ENCODE measurements at places on chromosomes 1 and 21.

GRCh38 chr1:115210302-115210711 is 121.0 kb upstream of the TSPAN2 start:
- no peak for DNase-seq

- no peak for DNase-seq
Observed at GRCh38 chr1:216015116-216015515, 408.1 kb downstream of the USH2A start.

DNA sequence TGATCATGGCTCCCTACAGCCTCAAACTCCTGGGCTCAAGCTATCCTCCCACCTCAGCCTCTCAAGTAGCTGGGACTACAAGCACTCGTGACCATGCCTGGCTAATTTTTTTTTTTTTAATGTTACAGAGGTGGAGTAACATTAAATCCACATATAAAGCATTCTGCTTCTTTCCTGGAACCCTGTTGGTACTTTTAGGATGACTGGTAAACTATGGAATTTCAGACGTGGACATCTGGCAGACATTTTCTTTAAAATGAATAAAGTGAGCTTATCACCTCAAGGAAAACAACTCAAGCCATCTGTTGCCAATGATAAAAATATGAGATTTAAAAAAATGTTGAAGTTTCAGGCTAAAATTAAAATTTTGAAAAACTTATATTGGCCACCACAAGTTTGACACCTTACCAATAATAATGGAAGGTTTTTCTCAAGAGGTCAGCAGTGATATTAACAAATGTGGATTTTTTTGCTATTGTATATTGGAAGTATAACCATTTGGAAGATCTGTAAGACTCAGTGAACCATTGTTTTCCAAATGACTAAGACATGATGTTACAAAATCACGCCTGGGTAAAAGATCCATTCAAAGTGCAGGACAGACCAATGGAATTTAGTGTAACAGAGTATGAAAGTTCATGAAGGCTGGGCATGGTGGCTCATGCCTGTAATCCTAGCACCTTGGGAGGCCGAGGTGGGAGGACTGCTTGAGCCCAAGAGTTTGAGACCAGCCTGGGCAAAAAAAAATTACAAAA is 52.7 kb upstream of the EIF4G3 start:
- no peak for DNase-seq

DNA sequence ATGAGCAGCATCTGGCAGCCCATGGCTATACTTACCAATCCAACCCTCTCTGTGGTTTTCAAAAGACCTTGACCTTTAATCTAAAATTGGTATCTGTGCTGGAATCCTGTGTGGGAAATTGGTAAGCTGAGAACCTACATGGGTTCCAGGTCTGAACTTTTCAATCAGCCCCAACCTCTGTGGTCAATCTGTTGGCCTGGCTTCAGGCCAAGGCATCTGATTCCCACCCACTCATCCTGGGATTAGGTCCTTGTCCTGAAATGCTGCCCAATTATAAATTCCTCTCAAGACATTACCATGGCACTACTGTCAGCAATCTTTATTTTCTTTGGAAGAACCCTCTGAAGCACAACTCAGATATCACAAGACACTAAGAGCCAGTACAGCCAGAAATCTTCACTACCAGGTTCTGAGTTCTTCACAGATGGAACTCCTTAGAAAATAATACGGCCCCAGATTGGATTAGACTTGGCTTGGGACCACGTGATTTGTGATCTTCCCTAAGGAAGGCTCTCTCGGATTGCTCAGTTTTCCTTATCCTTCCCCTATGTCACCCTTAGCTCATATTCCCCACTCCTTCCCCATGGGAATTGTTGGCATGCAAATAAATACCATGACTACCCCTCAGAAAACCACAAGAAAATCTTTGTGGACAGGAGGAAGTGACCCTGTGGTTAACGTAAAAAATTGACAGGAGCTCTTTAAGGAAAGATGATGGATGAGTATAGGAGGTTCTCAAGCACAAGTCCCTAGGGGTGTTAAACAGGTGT is 207.9 kb upstream of the ST6GALNAC5 start:
- no peak for DNase-seq

GRCh38 chr1:159804924-159805323 is 2.8 kb downstream of the FCRL6 start:
- no peak for DNase-seq

DNA sequence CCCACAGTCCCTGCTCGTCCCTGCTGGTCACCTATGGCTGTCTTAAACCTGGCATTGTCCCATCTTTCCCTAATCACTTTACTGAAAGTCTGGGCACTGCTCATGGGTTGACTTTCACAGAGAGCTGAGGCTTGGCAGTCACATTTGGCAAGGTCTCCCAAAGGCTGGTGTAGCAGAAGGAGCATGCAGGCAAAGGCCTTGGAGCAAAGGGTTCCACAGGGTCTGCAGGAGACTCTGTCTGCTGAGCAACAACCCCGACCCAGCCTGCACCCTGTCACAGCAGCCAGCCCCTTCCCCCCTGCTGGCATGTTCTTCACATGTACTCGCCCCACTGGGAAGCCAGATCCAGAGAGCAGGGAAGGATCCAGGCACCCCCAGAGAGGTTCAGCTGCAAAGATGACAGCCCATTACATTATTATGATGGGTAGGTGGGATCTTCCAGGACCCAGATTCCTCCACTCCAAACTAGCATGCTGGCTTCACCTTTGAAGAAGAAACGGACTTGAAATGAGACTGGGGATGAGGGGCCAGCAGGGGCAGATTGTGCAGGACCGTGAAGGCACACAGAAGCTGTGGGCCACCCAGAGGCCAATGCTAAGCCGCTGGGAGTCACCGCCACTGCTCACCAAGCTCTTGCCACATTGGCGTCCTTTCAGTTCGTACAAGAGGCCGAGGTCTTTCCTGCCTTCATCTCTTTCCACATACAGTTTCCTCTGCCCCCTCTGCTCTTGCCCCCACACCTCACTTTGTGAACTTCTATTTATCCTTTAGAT is 14.2 kb upstream of the TMEM125 start:
- no peak for DNase-seq

DNA sequence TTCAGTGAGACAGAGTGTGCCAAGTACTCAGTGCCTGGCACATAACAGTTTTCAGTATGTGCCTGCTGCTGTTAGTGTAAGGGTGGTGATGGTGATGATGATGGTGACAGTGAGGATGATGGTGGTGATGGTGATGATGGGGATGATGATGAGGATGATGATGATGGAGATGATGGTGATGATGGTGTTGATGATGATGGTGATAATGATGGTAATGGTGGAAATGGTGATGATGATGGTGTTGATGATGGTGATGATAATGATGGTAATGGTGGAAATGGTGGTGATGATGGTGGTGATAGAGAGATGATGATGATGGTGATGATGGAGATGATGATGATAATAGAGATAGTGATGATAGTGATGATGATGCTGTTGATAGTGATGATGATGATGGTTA is 62.0 kb downstream of the AJAP1 start:
- no peak for DNase-seq

GRCh38 chr1:79204779-79205479 is 198.4 kb upstream of the ADGRL4 start:
- no peak for DNase-seq

DNA sequence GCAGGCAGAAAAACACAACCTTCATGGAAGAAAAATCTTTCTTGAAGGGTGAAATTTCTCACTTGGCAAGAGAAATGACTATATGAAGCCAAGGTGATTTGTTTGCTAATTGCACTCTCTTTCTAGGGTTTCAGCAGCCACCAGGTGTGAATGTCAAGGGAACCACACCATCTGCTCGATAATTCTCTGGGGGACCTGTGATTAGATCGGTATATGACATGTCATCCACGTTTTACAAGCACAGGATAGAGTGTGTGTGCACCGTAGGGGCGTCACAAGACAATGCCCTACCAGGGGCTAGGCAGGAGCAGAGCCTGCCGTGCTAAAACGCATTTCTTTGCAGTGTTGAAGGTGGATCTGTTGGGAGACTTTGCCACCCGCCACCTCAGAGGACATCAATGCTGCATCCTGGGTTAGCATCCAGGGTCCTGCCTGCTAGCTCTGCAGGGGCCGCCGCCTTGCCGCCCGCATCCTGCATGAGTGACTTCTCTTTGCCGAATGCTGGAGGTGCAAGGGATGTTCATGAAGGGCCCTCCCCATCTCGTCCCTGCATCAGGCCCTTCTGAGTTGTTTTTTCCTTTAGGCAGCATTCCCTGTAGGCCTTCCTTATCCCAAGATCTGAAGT is 37.8 kb upstream of the CCSAP start:
- DNase-seq = no peak

GRCh38 chr1:26279456-26280332 is at the start of gene SH3BGRL3:
Gene SH3BGRL3, plus strand, starts transcription at chr1:26280086. Its CDS starts 70 bp downstream, at chr1:26280156.
- peak; percentile 88 for DNase-seq

DNA sequence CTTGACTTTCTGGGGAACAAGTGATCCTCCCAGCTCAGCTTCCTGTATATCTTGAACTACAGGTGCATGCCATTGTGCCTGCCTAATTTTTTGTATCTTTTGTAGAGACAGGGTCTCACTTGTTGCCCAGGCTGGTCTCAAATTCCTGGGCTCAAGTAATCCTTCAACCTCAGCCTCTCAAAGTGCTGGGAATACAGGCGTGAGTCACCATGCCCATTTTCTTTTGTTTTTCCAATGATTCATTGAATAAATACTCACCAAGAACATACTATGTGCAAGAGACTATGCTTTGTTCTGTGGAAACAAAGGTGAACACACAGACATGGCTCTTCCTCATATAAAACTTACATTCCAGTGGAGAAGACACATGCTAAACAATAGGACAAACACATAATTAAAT is 407.8 kb upstream of the DAB1 start:
- DNase-seq = no peak

DNA sequence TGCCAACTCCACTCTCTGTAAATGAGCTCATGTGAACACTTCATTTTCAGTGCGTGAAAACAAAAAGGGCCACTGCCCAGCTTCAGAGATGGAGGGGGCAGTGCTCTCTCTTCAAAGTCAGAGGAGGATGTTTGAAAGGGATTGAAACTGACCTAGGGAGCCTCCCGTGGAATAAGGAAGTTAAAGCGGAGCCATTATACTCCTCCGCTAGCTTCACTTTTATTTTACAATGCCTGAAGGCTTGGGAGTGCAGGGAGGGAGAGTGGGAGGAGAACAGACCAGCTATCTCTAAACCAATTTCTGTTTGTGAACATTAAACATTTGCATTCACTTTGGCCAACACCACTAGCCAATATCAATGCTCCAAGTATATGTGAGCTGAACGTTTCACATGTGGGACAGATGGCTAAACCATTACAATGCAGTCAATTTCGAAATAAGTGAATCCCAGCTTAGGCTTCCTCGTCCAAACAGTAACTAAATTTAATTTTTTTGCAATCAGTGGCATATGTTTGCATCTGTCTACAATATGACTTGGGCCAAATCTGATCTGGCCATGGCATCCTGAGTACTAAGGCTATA is 126.9 kb downstream of the ESRRG start:
- no peak for DNase-seq

GRCh38 chr1:145871994-145872924 is 13.4 kb upstream of the PIAS3 start:
- peak; percentile 47 for DNase-seq

DNA sequence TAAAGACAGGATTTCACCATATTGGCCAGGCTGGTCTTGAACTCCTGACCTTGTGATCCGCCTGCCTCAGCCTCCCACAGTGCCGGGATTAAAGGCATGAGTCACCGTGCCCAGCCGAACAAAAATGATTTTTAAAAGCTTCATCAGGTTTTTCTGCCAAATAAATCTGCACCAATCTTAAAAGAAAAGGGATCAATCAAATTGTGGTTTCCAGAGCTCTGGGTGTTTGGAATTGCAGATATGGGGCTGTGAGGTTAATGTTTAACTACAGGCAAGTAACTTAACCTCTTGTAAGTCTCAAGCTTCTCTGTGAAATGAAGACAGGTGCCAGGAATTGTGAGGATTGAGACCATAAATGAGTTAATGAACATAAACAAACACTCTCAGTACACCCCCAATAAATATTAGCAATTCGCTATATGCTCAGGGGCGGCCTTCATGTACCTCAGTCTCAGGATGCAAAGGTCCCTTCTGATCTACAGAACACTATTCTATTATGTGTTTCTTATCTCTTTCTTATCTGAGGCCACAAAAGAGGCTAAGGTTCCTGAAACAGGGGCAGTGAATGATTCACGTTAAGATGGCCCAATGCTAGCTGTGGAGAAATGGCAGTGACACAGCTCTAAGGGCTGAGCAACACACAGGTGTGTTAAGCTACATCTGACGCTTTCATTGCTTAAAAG is 7.1 kb upstream of the GNPAT start:
- no peak for DNase-seq

- no peak for DNase-seq
Observed at GRCh38 chr1:35222322-35223083, 29.6 kb upstream of the SFPQ start.

DNA sequence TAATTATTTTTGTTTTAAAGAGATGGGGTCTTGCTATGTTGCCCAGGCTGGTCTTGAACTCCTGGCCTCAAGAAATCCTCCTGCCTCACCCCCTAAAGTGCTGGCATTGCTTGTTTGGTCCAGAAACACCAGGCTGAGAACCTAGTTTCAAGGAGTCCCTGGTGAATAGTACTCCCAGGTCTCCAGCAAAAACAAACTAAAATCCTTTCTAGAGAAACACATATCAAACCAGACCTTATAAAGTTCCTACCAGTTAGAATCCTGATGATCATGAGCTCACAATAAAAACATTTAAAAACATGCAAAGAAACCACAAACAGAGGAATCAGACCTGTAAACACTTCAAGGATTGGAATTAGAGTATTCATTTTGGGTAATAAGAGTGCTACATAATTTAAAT is 34.4 kb upstream of the PADI1 start:
- DNase-seq = no peak

GRCh38 chr1:116314305-116314919 is 58.6 kb upstream of the ATP1A1 start:
- no peak for DNase-seq

GRCh38 chr21:40272037-40272436 is 404.8 kb downstream of the PCP4 start:
- no peak for DNase-seq

DNA sequence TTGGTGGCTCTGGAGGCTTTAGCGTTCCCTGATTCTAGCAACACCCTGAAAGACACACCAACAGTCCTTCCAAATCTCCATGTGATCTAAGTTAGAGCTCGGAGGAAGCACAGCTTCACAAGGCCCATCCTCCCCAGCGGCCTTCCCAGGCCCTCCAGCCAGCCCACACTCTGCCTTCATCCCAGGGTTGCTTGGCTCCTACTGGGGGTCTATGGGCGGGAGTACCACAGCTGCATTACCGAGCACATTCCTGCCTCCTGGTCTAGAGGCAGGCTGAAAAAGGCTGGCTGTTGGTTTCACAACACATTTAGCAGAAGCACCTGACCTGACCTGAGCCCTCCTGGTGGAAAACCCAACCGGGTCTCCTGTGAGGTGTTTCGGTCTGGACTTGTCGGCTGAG is 54.7 kb upstream of the TRIM67 start:
- DNase-seq = no peak

DNA sequence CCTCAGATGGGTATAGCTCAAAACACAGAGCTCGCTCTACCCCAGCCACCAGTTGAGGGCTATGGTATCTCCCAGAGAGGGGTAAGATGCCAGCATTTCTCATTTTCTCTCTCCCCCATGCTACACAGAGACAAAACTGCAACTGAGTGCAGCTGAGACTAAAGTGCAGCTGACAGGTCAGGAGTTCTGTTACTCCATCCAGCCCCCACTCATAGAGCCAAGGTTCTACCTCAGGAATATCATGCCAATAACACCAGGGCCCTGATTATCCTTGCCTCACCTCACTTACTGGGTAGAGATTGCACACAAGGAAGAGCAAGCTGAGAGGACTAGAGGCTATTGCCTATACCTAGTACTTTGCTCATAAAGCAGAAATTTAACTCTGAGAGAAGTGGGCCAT is 34.6 kb downstream of the DPYD start:
- DNase-seq = no peak
